ENCODE measurements at places on chromosomes 4 and X.

- DNase-seq = no peak
These were observed 33.7 kb downstream of the TMEM150C start for GRCh38 chr4:82528074-82528473.

DNA sequence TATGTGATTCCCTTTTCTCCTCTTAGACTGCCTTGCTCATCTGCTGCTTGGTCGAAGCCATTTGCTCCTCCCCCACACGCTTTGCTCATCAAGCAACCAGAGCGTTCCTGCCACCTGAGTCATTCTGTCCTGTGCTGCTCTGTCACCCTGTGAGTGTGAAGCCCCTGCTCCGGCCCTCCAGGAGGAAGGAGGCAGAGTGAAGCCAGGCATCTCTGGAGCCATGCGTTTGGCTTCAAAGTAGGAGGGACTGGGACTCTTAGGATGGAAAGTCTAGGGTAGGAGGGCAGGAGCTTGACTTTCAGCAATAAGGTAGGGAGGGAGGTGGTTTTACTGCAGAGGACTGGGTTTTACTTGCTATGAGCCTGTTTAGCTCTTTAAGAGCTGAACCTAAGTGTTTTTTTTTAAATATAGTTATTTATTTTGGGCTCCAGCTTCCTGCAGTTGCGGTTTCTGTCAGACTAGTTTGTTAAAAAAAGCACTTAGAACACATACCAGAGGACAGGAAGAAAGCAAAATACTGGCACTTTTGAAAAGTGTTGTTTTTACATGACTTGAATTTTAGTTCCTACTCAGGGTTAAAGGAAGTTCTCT is 63.6 kb downstream of the SPINK2 start:
- no peak for DNase-seq

GRCh38 chr4:18937746-18938145 is 916.2 kb upstream of the LCORL start:
- DNase-seq = no peak

GRCh38 chrX:103573202-103573601 is 12.1 kb upstream of the TCEAL4 start:
- no peak for DNase-seq

GRCh38 chr4:132540268-132540667 is 608.8 kb upstream of the PCDH10 start:
- no peak for DNase-seq

- DNase-seq = no peak
These were observed 115.9 kb downstream of the MAGEC2 start for GRCh38 chrX:142089193-142089592.

GRCh38 chr4:23237771-23238170 is 545.0 kb downstream of the GBA3 start:
- DNase-seq = no peak

GRCh38 chr4:86496094-86497080 is 97.7 kb upstream of the PTPN13 start:
- no peak for DNase-seq

Measured in vagina (tissue), 2 donors.